ENCODE measurements at places on chromosomes 2 and 18.

DNA sequence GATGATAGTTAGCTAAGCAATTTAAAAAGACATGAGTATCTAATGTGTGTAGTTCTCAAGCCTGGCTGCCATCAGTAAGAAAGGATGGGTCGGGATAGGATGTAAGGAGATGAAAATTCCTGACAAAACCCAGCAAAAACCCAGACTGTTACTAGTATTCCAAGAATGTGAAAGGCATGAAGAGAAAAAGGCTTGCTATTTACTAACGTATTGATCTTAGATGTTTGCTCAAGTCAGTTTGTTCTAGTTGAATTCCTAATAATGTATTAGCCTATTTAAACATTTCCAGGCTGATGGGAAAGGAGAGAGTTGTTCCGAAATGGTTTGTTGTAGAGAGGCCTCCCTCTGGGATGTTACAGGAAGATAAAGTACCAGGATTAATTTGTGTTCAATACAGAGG is 88.2 kb downstream of the ZNF532 start:
- no peak for DNase-seq

- DNase-seq, result no peak
These were observed 75.3 kb downstream of the RTP5 start for GRCh38 chr2:241944821-241945220.

DNA sequence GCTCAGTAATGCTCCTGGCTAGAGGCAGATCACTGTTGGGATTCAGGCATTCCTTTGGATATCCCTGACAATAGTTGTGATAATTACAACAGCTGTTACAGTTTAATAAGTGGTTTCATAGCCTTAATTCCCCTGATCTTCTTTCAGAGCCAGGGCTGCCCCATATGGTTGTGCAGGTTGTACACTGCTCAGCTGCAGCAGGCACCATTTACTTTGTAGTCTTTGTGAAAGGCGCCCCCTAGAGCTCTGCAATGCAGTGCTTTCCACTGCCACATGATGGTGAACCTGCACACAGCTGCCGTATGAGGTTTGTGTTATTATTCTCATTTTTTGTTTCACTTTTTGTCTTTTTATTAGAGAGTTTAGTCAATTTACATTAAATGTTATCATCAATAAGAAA is 239.1 kb downstream of the KCNS3 start:
- DNase-seq, result no peak

DNA sequence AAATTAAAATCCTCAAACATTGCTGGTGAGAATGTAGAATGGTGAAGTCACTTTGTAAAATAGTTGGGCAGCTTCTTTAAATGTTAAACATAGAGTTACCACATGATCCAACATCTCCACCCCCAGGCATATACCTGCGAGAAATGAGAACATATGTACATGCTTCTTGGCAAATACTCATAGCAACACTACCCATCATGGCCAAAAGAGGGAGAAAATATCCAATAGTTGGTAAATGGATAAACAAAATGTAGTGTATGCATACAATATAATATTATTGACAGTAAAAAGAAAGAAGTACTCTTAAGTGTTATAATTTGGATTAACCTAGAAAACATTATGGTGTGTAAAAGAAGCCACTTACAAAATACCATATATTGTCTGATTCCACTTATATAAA is 185.9 kb downstream of the CDH7 start:
- DNase-seq, result no peak

DNA sequence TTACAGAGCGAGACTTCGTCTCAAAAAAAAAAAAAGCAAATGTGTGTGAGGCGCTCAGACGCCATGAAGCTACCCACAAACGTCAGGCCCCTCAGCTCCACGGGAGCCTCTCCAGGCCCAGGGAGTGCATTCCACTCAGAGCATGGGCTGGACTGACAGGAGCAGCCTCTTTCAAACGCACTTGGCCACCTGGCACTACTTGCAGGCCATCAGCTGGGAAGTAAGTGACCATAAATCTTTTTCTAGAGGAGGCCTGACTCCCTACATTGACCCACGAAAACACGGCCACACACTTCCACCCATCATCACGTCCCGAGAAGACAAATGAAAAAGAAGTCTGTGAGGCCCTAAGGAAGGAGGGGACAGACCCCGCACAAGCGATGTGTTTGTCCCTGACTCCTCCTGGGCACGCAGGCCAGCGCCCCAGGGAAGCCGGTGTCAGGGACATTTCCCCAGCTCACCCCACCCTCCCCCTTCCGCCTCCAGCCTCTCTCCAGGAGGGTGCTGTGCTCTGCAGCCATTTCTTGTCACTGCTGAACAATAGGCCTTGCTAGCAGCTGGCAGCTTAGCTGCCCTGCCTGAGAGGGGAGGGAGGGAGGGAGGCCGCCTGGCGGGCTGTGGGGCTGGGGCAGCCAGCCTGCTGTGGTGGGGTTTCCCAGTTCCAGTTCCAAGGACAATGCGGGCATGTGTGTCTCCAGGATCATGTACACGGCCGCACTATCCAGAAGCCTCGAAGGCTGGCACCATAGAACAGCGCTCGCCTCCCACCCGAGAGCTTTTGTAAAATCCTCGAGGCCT is 26.6 kb downstream of the SERTAD2 start:
- no peak for DNase-seq

DNA sequence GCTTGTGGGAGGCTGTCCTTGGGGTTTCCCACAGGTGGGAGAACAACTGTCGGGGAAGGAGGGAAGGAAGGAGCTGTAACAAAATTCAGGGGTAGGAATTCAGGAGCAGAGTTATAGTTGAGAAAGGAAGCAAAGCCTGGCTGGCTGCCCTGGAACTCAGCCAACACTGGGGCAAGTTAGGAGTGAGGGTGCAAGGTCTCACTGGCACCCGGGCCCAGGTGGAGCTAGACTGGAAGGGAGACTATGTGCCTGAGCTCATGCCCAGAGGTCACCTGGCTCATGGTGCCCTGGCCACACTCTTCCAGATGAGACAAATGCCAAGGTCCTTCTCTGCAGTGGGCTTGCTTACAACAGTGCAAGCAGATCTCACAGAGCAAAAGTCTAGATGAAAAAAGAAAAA is 75.6 kb upstream of the ARHGAP28 start:
- no peak for DNase-seq

GRCh38 chr2:154551649-154552048 is 146.8 kb upstream of the KCNJ3 start:
- DNase-seq, result no peak

GRCh38 chr18:23900994-23901393 is 113.6 kb upstream of the TTC39C start:
- no peak for DNase-seq

- no peak for DNase-seq
These were observed 32.7 kb upstream of the PRLH start for GRCh38 chr2:237533668-237534161.

DNA sequence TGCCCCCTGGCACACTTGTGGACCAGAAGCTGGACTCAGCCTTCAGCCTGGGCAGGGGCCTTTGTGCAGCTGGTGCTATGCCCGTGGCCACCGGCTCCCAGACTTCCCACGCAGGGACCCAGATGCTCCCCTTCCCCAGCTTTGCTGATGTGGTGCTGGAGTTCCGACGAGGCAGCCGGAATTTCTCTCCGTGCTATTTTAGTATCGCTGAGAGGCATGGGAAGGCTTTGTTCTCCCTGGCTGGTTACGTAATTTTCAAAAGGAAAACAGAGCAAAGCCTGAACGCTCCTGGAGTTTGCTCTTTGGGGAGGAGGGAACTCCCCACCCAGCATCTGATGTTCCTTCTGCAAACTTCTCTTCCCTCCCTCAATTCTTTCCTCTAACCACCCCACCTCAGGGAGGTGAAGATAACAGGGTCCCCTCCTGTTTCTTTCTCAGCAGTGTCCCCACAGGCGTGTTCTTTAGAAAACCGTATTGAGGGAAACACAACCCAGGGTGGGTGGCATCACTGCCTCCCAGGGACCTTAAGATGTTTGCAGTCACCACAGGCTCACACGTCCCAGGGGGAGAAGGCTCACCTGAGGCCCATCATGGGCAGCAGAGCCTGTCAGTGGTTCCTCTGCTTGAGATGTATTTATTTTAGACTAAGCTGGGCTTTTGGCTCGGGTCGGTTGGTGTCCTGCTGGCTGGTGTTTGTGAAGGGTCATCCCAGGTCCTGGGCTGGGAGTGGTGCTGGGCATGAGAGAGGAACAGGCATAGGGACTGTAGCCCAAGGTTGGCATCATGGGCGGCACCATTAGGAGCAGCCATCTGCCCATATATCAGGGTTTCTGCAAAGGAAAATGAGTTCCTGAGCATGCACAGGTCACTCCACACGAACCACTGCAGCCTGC is 95.0 kb downstream of the MAPK4 start:
- no peak for DNase-seq

- no peak for DNase-seq
These were observed 278.2 kb upstream of the NCKAP5 start for GRCh38 chr2:133846476-133846875.

DNA sequence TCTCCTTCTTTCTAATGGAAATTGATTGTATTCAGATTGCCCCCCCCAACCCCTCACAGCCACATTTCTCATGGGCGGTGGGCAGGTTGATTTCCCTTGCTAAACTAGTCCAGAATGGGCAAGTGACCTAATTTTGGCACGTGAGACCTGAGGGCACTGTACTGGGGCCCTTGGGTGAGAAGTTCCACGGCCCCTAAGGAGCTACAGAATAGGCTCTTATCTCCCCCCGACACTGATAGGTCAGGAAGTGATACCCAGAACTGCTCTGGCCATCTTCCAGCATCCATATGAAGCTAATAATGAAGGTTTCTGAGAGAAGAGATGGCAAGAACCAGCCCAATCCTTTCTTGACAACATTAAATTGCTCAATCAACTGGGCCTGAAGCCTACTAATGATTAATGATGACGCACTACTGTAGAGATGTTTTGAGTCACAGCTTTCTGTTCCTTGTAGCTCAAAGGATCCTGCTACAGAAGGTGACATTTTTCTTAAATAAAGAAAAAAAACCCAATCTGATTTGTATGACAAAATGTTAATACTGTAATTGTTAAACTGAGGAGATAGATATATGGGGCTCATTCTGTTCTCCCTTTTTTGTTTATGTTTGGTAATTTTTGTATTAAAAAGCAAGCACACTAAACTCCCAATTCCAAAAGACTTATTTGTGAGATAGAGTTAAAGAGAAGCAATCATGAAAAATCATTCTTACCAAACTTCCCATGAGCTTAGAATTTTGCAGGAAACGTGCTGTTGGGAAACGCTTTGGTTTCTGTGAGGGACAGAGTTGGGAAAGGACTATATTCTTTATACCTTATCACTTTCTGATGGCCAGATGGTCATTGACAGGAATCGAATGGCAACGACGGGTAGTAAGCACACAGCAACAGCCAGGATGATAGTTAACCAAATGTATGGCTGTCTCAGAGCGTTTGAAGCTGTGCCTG is 28.2 kb upstream of the NARS1 start:
- DNase-seq, result no peak

GRCh38 chr2:12710301-12710700 is 6.4 kb upstream of the TRIB2 start:
- no peak for DNase-seq

DNA sequence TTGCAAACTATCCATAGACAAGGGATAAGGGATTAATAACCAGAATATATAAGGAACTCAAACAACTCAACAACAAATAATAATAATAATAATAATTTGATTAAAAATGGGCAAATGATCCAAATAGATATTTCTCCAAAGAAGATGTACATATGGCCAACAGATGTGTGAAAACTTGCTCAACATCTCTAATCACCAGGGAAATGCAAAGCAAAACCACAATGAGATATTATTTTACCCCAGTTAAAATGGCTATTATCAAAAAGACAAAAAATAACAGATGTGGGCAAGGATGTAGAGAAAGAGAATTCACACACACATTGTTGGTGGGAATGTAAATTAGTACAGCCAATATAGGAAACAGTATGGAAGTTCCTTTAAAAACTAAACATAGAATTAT is 26.9 kb downstream of the DNAH7 start:
- no peak for DNase-seq

- no peak for DNase-seq
These were observed 3.6 kb upstream of the MYOM1 start for GRCh38 chr18:3223356-3223755.

DNA sequence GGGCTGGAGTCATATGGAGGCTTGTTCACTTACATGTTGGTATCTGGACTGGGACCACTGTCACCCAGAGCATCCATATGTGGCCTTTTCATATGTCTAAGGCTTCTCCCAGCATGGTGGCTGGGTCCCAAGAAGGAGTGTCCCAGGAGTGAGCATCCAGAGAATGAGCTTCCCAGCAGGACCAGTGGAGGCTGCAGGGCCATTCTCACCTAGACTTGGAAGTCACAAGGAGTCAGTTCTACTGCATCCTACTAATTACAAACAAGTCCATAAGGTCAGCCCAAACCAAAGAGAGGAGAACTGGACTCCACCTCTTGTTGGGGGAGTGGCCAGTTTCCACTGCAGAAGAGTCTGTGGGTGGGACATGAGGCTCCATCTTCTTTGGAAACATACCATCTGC is 5.1 kb upstream of the TEX51 start:
- no peak for DNase-seq

- no peak for DNase-seq
These were observed 266.7 kb downstream of the SH3BP4 start for GRCh38 chr2:235218486-235218907.

GRCh38 chr2:1736997-1737480 is 7.3 kb downstream of the PXDN start:
- no peak for DNase-seq

DNA sequence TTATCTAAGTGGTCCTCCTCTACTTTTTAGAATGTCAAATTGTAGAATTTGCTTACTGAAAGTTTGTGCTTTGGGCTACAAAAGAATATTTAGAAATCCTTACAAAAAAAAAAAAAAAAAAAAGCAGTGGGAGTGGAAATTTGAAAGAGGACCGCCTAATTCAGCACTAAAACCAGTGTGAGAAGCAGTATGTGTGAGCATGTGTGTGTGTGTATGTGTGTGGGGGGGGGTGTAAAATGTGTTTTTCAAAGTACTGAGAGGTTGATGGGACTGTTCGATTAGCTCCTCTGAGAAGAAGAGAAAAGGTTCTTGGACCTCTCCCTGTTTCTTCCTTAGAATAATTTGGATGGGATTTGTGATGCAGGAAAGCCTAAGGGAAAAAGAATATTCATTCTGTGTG is at the start of gene VIT:
Gene VIT (plus strand): TSS at position 175 of the 400 bp plus-strand sequence. CDS start 19,664 bp downstream, outside the sequence.
- DNase-seq, result no peak

DNA sequence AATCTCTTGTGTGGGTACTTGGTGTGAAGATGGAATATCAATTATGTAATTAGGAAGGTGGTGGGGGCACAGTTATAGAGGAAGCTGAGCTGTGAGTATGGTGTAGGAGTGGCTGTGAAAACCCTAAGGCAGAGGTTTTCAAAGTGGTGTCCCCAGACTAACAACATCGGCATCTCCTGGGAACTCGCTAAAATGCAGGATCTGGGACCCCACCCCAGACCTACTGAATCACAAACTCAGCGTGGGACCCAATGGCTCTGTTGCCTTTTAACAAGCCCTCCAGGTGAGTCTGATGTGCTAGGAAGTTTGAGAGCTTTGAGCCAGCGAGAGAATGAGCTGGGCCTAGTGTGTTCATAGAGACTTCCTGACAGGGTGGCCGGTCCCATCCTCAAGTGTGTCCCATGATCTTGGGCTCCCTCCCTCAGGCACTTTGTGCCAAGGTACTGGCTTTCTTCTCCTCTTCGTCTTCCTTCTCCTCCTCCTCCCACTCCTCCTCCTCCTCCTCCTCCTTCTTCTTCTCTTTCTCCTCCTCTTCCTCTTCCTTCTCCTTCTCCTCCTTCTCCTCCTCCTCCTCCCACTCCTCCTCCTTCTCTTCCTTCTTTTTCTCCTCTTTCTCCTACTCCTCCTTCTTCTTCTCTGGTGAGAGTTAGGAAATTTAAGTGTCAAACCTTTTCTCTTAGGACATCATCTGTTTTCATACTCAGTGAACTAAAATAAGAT is 86.6 kb downstream of the PDK1 start:
- no peak for DNase-seq

GRCh38 chr2:63438181-63438580 is 150.1 kb downstream of the WDPCP start:
- DNase-seq, result no peak

Data from stimulated activated CD4-positive, alpha-beta T cell treated with anti-CD3 and anti-CD28 coated beads, Interleukin-4, amount 100 ng/mL, for 24 hours (primary cell).